ENCODE measurements at places on chromosomes 3 and 15.

- DNase-seq = no peak
These were observed 41.1 kb upstream of the GNB5 start for GRCh38 chr15:52232327-52232726.

DNA sequence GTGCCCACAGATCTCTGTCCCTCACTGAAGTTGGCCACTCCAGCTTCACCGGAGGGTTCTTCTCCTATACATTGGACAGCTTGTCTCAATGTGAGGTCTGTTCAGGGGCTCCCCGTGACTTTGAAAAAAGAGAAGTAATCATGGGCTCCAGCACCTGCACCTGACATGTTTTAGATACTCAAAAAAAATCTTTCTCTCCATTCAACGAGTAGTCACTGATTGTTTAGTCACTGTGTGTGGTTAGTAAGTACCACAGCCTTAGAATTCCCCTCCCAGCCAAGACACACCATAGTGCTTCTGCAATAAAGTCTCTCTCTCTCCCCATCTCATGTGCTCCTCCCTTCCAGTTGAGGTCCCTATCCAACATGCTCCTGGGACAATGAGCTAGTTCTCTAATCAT, 18.6 kb downstream of the CCR9 start:
- no peak for DNase-seq

DNA sequence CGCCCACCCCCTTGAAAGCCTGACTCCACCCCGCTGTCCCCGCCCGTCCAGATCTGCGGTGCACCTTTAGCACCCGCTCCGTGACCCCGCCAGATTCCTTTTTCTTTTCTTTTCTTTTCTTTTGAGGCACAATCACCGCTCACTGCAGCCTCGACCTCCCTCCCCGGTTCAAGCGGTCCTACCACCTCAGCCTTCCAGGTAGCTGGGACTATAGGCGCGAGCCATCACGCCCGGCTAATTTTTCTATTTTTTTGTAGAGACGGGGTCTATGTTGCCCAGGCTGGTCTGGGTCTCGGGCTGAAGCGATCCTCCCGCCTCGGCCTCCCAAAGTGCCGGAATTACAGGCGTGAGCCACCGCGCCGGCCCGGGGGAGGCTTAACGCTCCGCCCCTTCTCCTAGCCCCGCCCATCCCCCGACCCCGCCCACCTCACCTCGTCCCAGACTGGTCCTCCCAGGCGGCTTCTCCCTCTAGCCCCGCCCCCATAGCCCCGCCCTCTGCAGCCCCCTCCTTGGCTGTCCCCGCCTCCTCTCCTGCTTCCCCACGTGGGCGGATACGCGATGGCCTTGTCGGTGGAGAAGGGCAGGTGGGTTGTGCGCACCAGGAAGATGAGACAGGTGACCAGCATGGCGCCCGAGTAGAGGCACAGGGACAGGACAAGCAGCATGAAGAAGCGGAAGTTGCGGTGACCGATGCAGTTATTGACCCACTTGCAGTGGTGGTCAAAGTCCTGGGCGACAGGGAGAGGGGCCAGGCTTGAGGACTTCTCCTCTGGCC, 3.2 kb downstream of the ZDHHC19 start:
- DNase-seq = no peak

GRCh38 chr15:44075535-44075934, 119.5 kb downstream of the FRMD5 start:
- no peak for DNase-seq

GRCh38 chr3:170534227-170534626, 51.6 kb downstream of the SLC7A14 start:
- no peak for DNase-seq

GRCh38 chr15:83533410-83533962, 86.3 kb downstream of the SH3GL3 start:
- no peak for DNase-seq

- DNase-seq = no peak
These were observed 22.3 kb downstream of the WDR73 start for GRCh38 chr15:84631706-84632272.

DNA sequence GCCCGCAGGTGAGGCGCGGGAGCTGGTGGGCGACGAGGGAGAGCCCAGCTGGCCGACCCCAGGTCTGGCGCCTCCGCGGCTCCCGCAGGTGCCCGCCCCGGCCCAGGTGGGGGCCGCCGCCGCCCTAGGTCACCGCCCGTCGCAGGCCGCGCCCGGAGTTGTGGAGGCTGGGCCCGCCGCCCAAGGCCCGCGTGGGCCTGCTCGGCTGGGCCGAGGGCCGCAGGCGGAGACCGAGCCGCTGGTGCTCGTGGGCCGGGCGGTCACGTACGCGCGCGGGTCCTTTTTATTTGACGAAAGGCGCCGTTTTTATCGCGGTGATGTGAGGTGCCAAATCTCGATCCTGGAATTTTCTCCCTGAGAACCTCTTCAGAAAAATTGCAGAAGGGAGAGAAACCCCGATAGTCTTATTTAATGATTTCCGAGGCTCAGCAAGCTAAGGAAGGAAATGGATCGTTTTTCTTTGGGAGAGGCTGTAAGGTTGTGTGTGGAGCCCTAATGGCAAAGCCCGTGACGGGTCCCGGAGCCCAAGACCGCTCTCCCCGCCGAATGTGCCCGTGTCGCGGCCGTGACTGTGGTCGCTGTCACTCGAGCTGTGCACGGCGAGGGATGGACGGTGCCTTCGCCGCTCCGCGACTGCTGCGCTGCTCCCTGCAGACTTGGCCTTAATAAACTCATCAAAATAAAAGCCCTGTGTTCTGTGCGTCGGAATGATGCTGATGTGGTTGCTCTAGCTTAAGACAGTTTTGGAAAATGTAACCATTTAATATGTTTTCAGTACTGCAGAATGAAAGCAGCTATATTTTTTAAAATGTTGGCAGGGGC, 612 bp downstream of the APPL1 start:
- no peak for DNase-seq

DNA sequence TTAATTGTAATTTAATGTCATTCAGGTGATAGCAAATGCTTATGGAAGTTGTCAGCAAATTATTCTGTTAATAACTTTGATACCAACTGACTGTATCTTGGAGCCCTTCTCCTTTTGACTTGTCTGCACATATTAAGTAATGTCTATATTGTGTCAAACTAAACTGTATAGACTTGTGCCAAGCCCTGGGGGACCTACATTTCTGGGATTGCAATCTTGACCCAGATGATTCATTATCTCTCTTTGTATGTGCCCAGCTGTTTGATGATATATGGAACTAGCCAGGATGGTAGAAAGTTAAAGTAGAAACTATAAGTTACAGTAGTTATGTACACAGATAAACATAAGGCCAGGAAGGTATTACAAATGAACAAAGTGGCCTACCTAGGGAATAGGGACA, 402.8 kb upstream of the RARB start:
- DNase-seq = no peak

- no peak for DNase-seq
These were observed 349.3 kb downstream of the MAGI1 start for GRCh38 chr3:65689436-65689835.

- DNase-seq = no peak
These were observed 33.9 kb downstream of the GRK7 start for GRCh38 chr3:141796889-141797781.

DNA sequence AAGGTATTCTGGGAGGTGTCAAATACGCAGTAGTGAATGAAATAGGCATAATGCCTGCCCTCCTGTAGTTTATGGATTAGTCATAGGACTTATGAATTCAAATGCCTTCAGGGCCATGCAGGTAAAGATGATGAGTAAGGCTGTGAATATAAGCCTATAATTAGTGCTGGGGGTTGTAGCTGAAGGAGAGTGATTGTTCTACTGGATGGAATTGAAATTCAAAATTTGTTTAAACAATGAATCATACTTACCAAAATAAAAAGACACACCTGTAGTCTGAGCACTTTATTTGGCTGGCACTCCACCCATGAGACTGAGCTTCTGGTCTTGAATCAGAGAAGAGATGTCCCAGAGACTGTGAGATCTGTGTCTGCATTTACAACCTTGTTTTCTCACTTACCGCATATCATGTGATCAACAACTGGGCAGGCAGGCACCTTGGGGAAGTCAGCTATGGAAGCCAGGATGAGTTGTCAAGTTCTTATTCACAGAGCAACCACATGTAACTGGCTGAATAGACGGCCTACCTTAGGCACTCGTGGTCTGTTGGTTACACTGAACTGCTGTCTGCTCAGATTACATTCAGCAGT, 291.8 kb downstream of the NAALADL2 start:
- DNase-seq = no peak

- DNase-seq = no peak
These were observed 345.3 kb downstream of the CHST2 start for GRCh38 chr3:143464850-143465249.

DNA sequence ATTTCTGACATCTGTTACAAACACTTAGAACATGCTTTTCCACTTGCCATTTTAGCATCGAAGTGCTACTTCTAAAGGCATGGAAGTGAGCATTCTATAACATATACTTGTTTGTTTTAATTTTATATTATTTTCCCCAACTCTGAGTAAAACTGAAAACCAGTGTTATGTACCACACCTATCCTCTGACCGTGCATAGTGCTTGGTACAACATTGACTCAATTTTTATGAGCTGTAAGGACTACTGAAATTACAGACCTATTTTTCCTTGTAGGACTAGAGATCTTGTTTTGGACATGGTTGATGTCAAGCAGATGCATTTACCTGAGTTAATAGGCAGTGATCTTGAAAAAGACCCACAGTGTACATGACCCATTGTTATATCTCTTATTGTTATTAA, 51.5 kb upstream of the CCNB2 start:
- DNase-seq = no peak

GRCh38 chr3:169699070-169699469, 35.6 kb upstream of the MECOM start:
- DNase-seq = no peak

DNA sequence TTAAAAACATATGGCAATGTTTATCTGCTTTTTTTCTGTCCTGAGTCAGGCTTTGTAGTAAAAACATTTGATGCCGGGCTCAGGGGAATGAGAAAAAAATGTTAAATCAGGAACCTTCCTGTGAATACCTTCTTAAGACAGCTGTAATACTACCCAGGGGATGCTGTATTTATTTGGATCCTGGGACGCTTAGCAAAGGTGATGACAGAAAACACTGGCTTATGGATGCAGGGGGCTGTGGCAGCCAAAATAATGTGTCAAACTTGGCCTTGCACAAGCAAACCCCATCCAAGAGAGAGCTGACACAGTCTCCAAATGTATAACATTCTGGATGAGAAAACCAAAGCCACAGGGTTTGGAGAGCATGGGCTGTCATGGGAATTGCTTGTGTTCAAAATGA, 438.2 kb upstream of the PROK2 start:
- DNase-seq = no peak

- DNase-seq = no peak
These were observed 9.3 kb downstream of the ZPLD1 start for GRCh38 chr3:102444101-102444500.

- DNase-seq = no peak
These were observed 30.0 kb upstream of the TSEN2 start for GRCh38 chr3:12454076-12454815.

DNA sequence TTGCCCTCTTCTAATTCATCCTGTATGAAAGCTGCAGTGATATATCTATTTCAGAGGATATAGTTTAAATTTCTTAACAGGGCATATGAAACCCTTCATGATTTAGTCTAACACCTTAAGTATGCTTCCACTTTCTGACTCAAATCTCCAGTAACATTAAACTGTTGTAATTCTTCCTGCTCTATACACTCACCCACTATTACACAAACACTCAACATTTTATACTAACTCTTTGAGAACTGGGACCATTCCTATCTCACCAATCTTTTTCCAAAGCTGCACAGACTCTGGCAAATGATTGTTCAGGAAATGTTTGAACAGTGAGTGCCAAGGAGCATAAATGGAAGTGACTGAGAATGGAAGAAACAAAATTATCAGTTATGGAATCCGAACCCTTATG, 560.4 kb upstream of the DPPA4 start:
- no peak for DNase-seq

DNA sequence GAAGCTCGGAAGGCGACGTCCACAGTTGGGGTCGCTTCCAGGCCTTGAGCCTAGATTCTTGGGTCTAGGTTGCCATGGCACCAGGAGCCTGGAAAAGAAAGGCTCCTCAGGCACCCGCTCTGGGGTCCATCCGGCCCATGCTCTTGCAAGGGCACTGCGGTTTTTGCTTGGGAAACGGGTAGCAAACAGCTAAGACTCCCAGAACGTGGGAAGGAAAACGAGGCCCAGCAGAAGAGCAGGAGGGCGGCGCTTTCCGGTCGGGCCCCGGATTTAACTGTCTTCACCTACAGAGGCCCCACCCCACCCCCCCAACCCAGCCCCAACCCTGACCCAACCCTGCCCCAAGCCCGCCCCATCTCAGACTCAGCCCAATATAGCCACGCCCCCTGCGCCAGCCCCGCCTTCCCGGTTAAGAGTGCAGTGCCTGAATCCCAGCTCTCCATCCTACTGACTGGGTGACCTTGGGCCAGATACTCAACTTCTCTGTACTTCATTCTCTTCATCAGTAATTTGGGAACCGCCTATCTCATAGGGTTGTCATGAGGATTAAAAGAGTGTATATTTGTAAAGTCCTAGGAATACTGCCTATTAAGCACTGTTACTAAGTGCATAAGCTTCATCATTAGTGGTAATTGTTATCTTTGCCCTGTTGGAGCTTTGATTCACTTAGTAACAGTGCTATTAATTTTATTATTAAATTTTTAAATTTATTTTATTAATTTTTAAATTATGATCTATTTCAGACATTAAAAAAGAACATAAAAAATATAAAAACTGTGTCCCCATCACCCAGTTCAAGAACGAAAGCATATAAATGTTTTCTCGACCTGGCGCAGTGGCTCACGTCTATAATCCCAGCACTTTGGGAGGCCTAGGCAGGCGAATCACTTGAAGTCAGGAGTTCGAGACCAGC, 28.4 kb upstream of the SMAD6 start:
- no peak for DNase-seq

DNA sequence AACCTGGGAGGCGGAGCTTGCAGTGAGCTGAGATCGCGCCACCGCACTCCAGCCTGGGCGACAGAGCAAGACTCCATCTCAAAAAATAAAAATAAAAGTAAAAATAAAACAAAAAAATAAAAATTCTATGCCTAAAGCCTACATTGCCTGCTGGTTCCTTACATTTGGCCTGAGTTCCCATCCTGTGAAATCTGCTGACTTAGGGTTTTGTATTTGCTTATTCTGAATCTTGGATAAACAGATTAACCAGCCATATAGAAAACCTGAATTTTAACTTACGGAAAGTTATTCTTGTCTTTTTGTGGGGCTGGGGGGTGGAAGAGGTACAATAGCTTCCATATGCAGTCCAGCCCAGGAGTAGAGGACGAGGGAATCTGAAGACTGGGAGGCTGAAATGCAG, 73.7 kb upstream of the UMPS start:
- DNase-seq = no peak

DNA sequence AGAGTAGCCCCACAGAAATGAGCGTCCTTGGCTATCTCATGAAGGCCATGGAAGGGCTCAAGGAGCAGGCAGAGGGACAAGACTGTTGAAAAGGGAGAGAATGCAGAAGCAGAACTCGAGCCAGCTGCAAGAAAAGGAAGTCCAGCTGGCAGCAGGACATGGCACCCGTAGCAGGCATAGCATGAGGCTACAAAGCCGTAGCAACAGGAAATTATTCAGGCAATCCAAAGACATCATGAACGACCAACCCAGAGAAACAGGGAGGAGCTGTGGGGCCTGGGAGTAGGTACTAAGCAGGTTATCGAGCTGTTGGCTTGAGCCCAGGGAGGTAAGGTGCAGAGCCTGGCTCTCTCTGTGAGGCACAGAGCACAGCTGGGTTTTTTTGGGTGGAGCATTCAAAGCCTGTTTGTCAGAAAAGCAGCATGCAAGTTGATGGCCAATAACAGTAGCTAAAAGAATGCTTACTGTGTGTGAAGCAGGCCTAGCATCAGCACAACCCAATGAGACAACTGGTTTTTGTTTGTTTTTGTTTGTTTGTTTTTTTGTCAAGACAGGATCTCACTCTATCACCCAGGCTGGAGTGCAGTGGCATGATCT, 144.0 kb upstream of the SMAD3 start:
- DNase-seq = no peak
